CD8-positive, alpha-beta memory T cell (primary cell): ENCODE measurements at places on chromosomes 5 and 9.

DNA sequence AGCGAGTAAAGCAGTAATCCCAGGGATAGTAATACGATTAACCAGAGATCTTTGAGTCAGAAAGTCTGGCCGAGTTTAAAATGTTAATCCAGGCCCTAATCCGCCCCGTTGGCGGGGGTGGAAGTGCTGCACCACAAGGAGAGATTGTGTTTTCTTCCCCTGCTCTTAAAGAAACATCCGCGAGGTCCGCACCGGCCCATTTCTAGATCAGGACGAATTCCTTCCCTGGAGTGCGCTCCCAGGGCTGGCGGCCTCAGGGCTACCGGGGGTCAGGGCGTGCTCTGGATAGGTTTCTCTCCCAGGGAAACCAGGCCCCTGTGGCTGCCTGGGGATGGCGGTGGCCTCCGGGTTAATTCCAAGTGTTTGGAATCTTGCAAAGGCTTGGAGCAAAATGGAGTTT, 9.3 kb upstream of the NEUROG1 start:
- no peak for DNase-seq

GRCh38 chr5:101932599-101932998, 363.5 kb downstream of the SLCO4C1 start:
- DNase-seq: no peak

DNA sequence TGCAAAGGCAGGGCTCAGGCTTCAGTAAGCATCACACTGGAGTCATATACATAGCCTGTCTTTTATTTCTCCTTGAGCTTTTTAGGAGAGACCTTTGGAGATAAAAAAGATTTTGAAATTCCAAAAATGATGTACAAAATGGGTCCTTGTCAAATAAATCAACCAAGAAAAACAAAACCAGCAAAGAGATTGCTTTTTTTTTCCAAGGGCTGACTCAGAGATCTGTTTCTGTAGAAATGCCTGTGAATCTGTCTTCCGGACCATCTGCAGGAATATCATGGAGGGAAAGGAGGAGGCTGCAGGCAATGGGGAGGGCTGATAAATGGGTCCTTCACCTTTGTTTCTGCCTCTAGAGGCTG, 77.4 kb downstream of the SLIT3 start:
- no peak for DNase-seq

DNA sequence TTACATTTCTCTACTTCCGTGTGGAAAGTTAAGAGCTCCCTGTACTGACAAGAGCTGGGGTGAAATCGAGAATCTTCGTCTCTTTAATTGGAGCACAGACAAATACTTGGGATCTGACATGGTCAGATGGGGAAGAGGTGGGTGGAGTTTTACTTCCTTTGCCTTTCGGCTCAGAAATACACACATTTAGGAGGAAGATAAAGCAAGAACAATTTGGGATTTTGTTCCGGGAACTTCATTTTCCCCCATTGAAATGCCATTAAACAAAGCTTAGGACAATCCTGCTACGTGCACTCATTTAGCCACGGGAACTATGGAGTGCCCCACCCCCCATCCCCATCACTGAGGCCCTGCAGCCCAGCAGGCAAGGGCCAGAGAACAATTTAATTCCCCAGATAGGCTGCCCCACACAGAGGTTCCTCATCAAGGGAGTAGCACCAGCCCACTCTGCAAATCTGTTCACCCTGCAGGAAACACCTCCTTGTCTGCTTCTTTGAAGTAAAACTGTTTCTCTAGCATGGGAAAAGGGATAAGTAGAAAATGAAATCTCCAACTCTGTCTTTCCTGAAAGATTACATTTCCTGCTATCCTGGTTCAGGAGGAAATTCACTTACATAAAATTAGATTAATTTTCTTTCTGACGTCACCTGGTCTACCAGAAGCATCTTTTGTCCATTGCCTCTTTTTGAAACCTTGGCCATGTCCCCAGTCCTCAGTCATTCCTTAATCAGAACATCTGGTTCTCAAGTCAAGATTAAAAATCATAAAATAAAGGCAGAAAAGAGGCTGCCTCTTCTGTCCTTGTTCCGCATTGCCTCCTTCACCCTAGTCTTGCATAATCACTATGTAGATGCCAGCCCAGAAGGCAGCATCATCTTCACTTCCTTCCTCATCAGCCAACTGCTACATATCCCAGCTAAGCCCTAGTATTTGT, 206.4 kb downstream of the ENC1 start:
- no peak for DNase-seq

- no peak for DNase-seq
Measured at GRCh38 chr5:81878333-81878732, 93.5 kb upstream of the ATG10 start.
